Stimulated activated CD8-positive, alpha-beta memory T cell treated with anti-CD3 and anti-CD28 coated beads, Interleukin-15, amount 100 ng/mL, for 4 hours (primary cell): ENCODE measurements at places on chromosomes 12 and 14.

DNA sequence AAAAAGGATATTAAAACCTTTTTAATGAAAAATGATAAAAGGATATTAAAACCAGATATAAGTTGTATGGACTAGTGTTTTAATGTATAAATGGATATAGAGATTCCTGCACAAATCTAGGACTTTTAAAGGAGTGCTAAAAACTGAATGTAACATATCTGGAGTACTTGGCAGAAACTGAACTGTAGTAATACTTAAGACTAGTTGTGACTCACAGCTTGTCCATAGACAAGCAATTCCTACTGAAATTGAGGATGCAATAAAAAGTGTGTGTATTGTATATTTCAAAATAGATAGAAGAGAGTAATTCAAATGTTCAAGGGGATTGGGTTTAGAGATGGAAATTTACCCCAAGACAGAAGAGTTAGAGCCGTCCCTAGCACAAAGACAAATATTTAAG, 59.6 kb downstream of the FBXO33 start:
- no peak for DNase-seq

- DNase-seq, result no peak
Observed at GRCh38 chr12:50181691-50182090, 14.5 kb upstream of the CERS5 start.

DNA sequence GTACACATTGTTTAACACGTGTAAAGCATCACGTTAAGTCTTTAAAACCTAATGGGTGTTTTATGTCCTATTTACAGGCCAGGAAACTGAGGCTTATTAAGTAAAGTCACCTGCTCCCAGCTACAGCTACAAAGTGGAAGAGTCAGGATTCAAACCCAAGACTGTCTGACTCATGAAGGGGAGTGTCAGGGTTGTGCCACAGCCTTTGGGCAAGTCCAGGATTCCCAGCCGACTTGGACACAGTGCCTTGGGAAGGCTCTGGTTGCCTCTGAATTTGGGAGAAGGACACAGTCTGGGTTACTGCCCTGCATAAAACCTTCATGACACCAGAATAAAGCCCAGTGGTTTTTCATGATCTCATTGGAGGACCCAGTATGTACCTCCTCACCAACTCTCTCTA, 7.3 kb downstream of the RNU4-2 start:
- no peak for DNase-seq

GRCh38 chr12:48999371-49000131, at the start of gene DDN:
DDN (minus strand) TSS chr12:48999375; CDS start chr12:48999287, 88 bp downstream.
- no peak for DNase-seq

DNA sequence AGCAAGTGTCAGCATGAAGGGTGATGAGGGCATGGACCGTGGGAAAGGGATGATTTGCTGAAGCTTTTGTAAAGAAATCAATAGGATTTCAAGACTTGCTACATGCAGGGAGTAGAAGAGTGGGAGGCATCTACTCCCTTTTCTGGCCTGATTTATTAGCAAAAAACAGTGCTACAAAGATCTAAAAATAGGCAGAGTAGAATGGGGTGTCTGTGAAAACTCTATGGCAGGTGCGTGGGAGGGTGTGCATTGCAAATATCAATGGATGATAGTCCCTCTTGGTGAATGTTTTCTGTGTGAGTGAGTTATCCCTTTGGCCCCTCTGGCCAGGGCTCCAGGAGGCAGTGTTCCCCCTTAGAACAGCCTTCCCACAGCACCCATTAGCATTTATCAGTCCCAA, 139.0 kb downstream of the SMOC1 start:
- no peak for DNase-seq

GRCh38 chr14:85461432-85462133, 68.4 kb upstream of the FLRT2 start:
- DNase-seq, result no peak

DNA sequence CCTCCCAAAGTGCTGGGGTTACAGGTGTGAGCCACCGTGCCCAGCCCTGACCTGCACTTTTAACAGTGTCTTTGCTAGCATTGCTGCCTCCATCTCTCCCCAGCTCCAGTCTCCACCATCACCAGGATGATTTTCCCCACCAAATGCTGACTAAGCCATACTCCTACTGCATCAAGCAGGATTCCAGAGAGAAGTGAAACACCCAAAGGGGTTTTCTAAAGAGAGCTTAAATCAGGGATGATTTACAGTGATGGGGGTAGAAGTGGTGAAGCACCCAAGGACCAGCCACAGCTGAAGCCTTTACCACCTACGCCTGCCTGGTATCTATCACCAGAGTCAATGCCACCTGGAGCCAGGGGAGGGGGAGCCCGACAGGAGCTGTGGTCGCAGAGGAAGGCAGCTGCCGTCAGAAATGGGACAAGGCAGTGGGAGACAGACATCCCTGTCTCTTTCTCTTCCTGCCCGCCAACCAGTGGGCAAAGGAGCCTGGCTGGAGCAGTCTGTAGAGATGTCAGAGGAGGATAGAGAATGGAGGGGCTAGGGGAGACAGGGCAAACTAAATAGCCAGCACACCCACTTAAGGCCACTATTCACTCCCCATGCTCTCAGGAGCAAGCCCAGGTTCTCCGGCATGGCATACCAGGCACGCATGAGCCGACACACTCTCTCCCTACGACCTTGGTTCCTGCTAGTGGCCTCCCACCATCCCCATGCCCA, 22.4 kb upstream of the CD9 start:
- no peak for DNase-seq

DNA sequence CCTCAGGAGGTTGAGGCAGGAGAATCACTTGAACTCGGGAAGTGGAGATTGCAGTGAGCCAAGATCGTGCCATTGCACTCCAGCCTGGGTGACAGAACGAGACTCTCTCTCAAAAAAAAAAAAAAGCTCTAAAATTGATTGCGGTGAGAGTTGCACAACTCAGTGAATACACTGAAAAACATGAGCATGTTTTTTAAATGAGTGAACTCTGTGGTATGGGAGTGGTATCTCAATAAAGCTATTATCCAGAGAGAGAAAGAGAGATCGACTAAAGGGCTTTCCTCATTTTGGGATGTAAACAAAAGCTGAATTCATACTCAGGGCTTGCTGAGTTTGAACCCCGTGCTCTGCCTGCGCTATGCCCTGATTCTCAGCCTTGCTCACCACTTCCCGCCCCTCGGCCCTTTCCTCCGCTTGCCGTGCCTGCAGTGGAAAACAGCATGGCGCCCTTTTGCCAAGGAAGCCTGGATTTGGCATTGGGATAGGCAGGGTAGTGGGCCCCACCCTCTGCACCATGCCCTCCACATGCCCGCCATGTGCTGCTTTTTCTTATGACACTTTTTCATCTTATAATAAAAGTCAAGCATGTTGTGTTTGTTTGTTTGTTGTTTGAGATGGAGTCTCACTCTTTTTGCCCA, 102.5 kb downstream of the LGMN start:
- no peak for DNase-seq

- DNase-seq, result no peak
Observed at GRCh38 chr12:38328306-38328895, 11.8 kb downstream of the ALG10B start.

DNA sequence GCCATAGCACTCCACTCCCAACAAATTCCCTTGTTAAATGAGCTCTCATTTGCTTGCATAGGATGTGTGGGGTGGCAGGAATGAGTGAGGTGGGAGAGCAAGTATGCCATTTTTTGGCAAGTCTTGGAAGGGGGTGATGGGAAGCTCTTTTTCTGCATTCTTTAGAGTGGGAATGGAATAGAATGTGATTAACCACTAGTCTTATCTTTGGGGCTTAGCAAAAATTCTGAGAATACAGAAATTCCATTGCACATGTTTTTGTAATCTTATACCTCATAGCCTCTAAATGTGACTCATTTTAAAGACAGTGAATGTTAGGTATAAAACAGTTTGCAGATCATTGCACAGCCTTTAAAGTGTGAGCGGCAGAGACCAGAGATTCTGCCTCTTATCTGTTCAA, 28.4 kb upstream of the NEDD1 start:
- no peak for DNase-seq

- no peak for DNase-seq
Observed at GRCh38 chr12:100221523-100221922, 20.9 kb downstream of the ACTR6 start.

GRCh38 chr12:24850496-24850895, 98.4 kb downstream of the BCAT1 start:
- DNase-seq, result no peak

- DNase-seq, result no peak
Observed at GRCh38 chr12:57236925-57237595, 7.5 kb downstream of the SHMT2 start.

GRCh38 chr12:95805864-95806671, 15.5 kb upstream of the NTN4 start:
- DNase-seq, result no peak

GRCh38 chr14:42633504-42634095, 1026.9 kb downstream of the LRFN5 start:
- no peak for DNase-seq

- DNase-seq, result no peak
Observed at GRCh38 chr12:107662484-107662883, 23.1 kb upstream of the PWP1 start.

- DNase-seq, result no peak
Observed at GRCh38 chr12:116626153-116626552, 67.0 kb downstream of the MAP1LC3B2 start.

- no peak for DNase-seq
Observed at GRCh38 chr12:78871566-78871965, 7.0 kb downstream of the SYT1 start.

DNA sequence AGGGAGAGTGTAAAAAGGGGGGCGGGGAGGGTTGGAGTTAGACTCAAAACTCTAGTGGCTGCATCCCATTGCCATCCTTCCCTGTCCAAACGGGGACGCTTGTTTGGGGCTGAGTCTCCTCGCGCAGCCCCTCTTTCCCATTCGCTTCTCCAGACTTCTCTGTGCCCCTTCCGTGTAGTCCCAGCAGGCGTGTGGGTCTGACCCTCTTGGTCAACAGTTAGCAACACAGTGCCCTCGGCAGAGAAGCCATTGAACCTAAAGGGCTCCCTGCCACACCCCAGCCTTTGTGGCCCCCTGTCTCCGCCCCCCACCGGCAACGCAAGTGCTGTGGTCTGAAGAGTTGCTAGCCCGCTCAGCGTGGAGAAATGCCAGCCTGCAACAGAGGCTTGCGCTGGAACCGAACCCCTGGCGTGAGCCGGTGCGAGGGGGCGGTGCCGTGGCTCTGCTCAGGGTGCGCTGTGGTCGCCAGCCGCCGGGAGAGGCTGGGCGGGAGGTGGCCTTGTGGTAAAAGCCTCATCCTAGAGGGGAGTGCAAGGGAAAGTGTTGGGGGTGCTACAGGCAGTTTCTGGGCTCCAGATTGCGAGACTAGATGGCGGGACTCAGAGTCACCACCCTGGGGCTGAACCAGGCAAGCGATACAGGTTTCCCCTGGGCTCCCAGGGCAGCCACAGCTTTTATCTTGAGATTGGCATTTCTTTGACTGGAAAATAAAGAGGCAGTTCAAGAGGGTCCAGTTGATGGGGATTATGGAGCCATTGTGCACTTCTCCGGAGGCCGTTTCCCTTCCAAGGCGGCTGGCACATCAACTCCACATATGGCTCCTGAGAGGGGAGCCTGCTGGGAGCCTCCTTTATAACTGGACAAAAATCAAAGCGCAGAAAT, 2.1 kb downstream of the PLXNC1 start:
- no peak for DNase-seq

DNA sequence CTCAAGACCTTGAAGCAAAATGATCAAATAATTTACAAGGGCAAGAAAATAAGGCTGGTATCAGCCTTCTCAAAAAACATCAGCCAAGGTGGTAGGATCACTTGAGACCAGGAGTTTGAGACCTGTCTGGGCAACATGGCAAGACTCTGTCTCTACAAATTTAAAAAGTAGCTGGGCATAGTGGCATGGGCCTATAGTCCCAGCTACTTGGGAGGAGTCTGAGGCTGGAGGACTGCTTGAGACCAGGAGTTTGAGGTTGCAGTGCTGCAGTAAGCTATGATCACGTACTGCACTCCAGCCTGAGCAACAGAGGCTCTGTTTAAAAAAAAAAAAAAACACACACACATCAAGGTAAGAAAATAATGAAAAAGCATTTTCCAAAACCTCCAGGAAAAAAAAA, 22.1 kb downstream of the SEC23A start:
- no peak for DNase-seq

- no peak for DNase-seq
Observed at GRCh38 chr12:19018302-19018970, 111.1 kb upstream of the PLEKHA5 start.

DNA sequence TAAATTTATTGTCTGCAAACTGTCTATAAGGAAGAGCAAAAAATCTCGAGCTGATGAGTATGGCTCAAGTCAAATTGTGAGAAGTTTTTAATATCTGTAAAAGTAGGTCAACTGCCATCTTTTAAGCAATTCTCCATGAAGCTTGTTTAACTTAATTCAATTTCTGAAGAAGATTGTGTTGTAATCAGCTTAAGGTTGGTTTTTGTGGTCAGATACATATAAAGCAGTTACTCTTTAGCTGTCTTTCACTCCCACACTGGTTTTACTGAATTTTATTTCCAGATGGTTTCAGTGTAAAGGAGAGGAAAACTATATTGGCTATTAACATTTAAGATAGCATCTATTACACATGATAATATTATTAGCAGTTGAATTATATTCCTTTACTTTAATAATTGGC, 1165.1 kb downstream of the SLC16A7 start:
- DNase-seq, result no peak

DNA sequence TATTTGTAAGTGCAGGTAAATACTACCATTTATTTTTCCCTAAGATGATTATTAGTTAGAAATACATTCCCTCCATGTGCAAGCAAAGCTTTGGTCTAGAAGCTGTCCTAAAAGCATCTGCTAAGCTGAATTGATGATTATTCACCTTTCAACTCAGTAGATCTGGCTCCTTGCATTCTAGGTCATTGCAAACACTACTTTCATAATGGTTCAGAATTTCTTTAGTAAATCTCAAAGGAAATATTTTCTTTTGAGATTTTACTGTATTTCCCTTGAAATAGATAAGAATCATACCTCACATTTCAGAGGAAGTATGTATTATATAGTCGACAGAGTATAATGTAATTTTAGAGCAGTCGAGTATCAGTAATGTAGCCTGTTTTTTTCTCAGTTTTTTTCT, 2.4 kb downstream of the ETNK1 start:
- no peak for DNase-seq

GRCh38 chr14:100321473-100322137, 1.5 kb upstream of the SLC25A47 start:
- no peak for DNase-seq

DNA sequence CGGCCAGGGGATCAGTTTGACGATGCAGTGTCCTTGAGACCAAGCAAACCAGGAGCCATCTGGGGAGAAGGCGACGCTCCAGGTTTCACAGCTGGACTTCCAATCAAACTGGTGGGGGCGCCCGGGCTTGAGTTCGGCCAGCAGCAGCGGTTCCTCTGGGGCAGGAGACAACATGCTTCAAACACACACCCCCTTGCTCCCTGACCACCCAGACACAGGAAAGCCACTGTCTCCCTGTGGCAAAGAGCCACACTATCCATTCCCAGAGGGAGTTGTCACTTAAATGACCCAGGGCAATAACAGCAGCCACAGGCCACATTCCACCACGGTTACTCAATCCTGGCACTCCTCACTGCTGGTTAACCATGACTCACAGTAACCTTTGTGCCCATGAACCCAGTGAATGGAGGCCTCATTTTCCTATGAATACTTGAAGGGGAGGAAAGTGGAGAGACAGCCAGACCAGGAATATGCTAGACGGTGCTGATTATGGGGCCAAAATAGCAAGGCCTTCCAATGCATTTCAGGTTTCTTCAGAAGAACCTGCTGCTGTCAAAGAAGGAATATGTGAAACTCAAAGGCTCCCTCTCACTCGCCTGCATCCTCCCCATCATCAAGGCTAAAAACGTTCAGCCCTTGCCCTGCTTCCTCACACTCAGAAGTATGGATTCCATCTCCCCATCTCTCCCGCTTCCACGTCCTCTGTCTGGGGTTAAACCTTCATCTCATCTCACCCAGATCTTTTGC, 8.5 kb downstream of the WSB2 start:
- no peak for DNase-seq
